ENCODE measurements at places on chromosomes 6 and 20.
A peak's percentile ranks its signal among the peaks of the same experiment; 100 is the strongest.

- DNase-seq, result peak; percentile 56
Observed at GRCh38 chr6:7974938-7975763, 64.6 kb upstream of the TXNDC5 start.

DNA sequence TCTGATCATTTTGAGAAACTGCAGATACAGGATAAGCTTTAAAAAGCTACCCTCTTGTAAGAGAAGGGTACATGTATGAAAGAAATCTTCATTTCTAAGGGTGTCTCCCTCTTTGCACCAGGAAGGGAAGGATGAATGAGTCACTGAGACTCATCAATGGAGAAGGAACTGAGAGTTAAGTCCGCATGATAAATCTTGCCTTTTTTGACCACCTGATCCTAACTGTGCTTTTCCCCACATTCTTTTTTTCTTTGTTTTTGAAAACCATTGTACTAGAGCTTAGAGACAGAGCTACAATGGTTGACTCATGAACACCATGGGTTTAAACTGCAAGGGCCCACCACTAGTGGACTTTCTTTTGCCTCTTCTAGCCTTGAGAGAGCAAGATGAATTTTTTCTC, 353.0 kb upstream of the RGS17 start:
- no peak for DNase-seq

- DNase-seq, result no peak
Observed at GRCh38 chr6:132948889-132949288, 134.5 kb downstream of the RPS12 start.

DNA sequence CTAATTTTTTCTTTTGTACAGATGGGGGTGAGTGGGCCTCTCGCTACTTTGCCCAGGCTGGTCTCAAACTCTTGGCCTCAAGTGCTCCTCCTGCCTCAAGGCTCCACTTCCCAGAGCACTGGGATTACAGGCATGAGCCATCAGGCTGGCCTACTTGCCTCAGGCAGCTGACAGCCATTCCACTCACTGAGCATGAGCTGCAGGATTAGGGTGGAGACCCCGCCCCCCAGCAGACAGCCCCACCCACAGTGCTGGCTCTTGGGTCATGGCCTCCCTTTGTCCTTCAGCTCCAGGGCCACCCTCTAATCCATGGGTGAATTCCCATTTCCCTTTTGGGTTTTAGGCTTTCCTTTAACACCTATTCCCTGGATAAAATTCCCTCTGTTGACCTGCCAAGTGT, 82.1 kb downstream of the BFSP1 start:
- no peak for DNase-seq

DNA sequence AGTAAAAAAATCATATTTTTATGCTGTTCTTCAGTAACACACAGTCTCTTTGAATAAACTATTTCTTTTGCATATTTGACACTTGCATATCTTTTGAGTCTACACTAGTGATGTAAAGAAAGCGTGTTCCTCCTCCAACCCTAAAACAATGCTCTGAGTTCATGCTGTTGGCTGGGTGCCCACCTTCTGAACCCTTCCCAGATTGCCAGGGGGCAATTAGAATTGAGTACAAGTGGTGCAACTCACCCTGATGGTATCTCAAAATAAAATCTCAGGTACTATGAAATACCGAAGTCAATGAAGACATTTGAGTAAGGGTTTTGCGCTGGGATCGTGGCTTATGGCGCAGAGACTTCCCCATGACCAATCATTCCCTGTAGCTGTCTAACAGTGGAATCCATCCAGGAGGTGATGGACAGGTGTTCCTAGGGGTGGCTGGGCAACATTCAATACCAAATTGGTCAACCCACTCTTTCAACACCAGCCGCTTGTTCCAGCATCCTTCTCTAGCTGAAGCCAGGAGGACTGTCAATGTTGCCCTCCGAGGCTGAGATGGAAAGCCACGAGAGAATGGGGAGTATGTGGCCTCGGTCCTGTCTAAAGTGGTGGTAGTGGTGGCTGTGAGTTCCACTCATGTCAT, 94.4 kb upstream of the ZNFX1 start:
- DNase-seq, result no peak

- no peak for DNase-seq
Observed at GRCh38 chr20:25690427-25690826, 6.2 kb downstream of the ZNF337 start.

- no peak for DNase-seq
Observed at GRCh38 chr20:36175475-36175995, 21.0 kb downstream of the EPB41L1 start.

- DNase-seq, result no peak
Observed at GRCh38 chr6:15490242-15491100, 172.4 kb downstream of the DTNBP1 start.

- DNase-seq, result no peak
Observed at GRCh38 chr6:2871102-2871501, 29.4 kb upstream of the SERPINB1 start.

DNA sequence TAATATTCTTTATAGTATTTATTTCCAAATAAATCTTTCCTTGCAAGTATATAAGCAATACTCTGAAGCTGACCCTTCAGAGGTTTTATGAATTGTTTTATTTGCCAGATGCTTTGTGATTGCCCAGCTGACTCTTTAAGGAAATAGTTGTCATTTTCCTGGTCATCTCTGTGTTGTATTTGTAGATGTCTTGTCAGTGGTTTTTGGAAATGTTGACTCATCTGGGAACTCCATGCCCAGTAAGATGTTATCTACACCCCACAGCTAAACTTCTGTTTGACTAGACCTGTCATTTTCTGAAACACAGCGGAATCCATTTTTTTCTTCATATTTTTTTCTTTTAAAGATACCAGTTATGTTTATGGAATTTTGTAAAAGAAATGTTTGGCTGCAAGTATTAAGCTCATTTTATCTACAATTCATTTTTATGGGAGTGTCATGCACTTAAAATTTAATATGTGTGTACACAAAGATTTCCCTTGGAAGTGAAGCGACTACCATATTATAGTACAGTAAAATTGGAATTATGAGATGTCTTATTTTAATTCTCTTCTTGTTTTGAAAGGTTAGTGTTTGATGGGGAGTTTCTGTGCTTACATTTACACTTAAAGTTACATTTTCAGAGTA, 491.0 kb downstream of the NKAIN2 start:
- DNase-seq, result no peak

- no peak for DNase-seq
Observed at GRCh38 chr20:50388733-50389437, 121.3 kb upstream of the PTPN1 start.

GRCh38 chr20:55953201-55953600, 52.1 kb downstream of the CBLN4 start:
- no peak for DNase-seq

GRCh38 chr20:59743308-59743707, 139.0 kb downstream of the PHACTR3 start:
- no peak for DNase-seq

- no peak for DNase-seq
Observed at GRCh38 chr20:20782755-20783154, 70.3 kb upstream of the RALGAPA2 start.

DNA sequence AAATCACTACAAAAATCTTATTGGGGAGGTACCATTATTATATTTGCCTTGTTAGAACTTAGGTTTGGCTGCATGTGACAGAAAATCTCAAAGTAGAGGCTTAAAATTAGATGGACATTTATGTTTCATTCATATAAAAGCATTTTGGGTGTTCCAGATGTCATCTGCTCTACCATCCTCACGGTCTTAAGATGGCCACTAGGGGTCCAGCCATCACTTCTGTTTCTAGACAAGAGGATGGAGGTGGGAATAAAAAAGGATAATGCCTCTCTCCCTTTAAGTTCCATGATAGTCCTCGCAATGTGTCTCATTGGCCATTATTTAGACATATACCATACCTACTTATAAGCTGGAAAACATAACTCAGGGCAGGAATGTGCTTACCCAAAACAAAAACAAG, 929.5 kb downstream of the KIF16B start:
- DNase-seq, result no peak

All from head of caudate nucleus (tissue), 42 donors.